ENCODE measurements at places on chromosomes 2 and 18.

- DNase-seq = no peak
Measured at GRCh38 chr2:32851777-32852439, 94.8 kb upstream of the LTBP1 start.

DNA sequence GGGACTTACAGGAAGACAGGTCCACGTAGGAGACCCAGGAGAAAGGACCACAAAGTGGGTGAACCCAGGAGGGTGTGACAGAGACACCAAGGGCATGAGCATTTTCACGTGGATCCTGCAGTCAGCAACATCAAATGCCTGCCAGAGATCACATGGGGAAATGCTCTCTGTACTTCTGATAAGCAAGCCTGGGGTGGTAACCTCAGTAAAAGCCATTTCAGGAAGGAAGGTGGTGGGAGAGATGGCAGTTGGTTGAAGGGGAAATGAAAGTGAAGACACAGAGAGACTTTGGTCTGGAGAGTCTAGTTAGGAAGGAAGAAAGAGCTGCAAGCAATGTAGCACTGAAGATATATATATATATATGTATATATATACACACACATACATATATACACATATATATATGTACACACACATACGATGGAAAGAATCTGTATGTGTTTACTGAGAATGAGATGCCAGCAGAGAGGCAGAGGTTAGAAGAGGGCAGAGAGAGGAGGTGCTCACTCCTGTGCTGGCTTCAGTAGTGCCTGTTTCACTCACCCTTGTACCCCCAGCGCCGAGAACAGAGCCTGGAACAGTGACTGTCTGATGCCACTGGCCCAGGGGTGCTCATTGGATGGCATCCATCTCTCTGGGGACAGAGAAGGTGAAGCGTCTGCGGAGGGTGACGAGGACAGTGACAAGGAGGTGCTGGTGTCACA, 314.9 kb downstream of the AFF3 start:
- DNase-seq = no peak

GRCh38 chr2:150051004-150051403, 436.5 kb downstream of the RND3 start:
- no peak for DNase-seq

GRCh38 chr2:237459741-237460174, 27.3 kb upstream of the MLPH start:
- no peak for DNase-seq

GRCh38 chr18:78699499-78699898, 280.1 kb upstream of the SALL3 start:
- no peak for DNase-seq

DNA sequence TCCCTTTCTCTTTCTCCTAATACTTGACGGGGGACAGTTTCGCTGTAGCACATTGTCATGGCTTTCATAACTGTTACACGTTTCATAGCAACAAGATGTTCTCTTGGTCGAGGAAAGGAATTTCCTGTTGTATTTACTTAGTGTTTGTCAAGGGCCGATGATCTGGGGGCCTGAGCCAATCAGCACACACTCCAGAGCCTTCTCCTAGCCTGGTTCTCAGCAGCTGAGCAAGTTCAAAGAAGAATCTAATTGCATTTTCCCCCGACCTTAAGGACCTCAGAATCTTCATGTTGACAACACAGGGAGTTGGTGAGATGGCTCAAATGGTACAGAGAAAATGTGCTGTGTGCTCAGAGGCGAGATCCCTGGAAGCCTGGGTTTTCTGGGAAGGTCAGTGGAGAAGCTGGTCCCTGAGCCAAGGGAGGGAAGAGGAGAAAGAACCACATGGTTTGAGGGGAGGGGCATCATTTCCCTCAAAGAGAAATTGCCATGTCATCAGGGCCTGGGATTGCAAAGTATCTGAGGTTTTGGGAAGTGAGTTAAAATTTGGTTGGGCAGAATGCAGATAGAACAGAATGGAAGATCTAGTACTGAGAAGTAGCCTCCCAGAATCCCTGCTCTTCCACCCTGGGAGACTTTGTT, 76.9 kb upstream of the AGAP1 start:
- no peak for DNase-seq

DNA sequence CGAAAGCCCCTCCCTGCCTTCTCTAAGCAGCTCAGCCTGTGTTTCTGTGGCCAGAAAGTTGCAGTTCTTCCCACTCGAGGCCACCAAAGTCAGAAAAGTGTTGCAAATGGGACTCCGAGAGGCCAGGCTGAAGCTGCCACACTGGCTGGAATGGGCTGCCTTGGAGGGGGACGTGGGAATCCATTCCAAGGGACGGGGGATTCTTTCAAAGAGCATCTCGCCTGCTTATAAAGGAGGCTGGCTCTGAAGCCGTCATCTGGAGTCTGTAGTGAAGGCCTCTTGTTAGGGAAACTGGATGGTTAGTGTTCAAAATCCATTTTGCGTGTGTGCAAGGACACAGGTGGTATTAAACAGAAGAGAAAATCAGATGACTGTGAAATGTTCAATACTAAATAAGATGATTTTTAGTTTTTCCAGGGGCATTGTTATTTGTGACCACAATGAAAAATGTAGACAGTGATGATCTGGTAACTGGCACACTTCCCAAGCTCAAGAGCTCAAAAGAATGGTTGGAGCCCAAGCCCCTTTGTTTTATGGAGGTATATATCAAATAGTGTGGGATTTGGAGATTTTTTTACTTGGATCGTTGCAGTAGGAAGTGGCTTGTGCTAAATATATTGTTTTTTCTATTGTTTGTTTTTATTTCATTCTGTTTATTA, 782 bp downstream of the FAM228B start:
- no peak for DNase-seq

- DNase-seq = no peak
Measured at GRCh38 chr2:170680172-170680941, 34.8 kb upstream of the SP5 start.

GRCh38 chr2:103898561-103898960, 955.4 kb upstream of the POU3F3 start:
- DNase-seq = no peak

DNA sequence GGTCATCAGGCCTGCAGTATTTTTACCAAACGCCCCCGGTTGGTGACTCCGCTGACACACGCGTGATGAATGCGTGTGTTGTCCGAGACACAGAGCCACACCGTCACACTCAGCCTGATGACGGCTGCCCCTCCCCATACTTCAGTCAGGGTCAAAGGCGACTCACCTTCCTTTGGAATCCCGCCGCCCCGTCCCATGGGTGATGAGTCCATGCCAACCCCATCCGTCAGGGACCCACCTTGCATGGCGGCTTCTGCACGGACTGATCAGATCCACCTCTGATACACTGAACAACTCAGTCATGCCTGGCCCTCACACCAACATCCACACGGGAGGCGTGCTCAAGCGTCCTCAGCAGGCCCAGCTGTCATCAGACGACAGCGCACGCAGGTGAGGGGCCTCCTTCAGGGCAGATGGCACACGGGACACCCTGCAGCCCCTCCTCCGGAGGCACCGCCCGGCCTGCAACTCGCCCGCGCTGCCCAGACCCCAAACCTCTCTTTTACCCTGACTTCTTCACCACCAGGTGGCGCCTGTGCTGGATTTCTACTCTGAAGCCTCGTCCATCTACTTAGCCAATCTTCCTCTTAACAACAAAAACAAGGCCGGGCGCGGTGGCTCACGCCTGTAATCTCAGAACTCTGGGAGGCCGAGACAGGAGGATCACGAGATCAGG, 89.2 kb downstream of the ZNF516 start:
- DNase-seq = peak; percentile 33

DNA sequence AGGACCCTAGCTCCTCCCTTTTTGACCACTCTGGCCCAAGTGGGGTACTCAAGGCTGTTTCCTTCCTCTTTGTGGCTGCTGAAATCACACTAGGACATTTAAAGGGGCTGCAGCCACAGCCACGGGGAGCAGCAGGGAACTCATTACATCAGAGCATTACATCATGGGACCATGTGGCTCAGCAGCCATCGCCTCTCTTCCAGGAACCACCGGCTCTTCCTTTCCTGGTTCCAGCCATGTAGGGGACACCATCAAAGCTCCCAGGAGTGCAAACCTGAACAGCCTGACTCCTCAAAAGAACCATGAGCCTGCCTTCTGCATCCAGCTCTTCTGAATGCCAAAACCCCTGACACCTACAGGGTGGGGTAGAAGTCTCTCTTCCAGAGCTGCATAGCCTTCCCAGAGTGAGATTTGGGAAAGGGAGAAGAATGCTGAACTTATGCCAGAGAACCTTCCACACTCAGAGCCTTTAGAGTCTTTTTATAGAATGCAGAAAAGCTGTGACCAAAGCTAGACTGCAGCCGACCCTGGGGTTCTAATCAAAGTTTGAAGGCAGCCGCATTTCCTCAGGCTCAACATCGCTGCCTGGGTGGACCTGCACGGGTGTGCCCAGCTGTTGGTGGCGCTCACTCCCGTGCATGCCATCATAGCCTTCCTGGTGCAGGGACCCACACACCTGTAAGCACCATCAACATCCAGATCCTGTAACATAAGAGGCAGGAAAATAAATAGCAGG, 121.7 kb downstream of the KLHL29 start:
- DNase-seq = no peak

DNA sequence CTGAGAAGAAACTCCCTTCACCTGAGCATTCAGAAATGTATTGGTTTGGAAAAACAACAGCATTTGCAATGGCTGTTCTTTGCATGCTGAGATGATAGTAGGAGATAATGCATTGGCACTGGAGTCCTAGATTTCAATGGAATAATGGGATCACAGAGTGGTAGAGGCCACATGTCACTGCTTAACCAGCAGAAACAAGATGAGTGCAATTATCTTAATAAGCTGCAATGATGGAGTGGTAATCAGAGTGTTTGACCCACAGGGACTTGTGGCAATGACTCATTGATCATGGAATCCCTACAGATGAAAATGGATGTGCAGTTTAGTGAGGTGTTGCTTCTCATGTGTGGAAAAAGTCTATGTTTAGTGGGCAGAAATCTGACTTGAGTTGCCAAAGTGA, 218.8 kb upstream of the ZEB2 start:
- DNase-seq = no peak

DNA sequence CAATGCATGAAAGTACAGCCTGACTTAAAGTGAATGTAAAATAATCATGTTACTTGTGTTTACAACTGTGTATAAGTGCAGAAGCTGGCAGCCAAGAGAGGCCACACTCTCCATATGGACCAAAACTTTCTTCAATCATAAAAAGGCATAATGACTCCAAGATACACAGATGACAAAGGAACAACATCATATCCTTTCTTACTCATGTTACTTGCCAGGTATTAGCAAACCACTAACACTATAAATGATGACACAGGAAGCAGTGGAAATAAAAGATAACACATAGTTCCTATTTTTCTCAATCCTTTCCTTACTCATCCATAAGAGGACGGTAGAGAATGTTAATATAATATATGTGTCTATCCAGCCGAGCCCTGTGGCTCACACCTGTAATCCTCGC, 400.0 kb upstream of the CDH2 start:
- DNase-seq = no peak

- DNase-seq = no peak
Measured at GRCh38 chr2:234033174-234033573, 17.3 kb upstream of the SPP2 start.

DNA sequence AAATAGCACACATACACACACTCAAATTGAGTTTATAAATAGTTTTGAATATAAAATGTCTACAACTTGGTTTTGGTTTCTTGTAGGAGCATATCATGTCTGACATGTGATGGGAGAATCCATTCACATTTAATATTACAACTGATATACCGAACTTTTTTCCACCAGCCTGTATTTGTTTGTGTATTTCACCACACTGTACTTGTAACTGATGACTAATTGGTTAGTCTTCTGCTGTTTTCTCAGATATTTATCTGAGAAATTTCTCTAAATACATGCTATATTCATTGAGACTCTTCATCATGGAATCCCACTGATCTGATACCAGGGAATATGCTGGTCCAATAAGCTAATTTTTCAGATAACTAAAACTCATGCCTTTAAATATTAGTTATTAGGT, 56.3 kb upstream of the UBXN4 start:
- DNase-seq = no peak

GRCh38 chr18:22933966-22934423, 867 bp downstream of the RBBP8 start:
- DNase-seq = no peak

DNA sequence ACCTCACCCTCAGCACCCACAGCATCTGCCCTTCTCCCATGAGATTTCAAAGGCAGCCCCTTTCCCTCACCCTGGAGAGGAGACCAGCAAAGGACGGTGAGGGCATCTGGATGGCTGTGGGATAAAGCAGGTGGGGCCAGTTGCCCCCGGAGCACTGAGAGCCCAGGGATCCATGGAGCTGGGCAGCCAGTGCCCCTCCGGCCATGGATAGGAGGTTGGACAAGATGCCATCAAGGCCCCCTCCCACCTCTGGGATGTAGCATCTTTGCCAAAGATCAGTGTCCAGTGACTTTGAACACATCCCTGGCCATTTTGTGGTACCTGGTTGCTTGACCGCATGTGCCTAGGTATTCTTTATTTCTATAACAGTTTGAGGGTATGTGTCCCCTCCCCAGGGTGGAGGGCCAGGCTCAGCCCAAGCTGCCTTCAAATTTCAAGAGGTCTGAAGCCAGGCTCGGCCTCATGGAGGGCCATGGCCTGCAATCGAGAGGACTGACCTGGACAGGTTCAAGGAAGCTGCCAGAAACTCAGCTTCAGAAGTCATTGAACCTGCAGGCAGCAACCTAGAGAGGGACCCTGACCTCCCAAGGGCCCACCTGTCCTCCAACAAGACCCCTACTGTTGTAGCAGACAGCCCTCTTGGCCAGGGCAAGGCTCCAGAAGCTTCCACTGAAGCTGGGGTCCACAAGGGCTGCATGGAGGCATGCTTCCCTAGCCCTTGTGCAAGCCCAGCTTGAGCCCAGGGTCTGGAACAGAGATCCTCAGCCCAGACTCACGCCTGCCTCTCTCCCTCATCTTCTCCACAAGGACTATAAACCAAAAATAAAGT, 55.5 kb upstream of the BIN1 start:
- no peak for DNase-seq

DNA sequence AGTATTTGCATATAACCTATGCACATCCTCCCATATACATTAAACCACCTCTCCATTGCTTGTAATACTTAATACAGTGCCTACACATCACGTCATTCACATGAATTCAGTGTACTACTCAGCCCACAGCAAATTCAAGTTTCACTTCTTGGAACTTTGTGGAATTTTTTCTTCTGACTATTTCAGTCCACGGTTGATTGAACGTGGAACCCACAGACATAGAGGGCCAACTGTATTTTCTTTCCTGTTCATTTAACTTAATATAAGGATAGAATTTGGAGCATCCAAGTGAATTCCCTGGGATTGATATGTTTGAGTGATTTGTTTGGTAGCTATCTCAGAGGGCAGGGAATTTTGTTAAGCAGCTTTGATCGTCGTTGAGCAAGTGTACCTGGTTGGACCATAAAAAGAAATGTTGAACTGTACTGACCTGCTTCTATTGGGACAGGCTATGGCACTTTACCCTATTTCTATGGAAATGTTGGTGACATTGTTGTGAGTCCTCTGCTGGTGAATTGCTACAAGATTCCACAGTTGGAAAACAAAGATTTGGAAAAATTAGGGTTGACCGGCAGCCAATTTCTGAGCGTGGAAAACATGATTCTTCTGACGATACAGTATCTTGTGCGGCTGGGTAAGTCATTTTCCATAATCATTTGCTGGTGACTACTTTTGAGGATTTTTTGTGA, 156.6 kb downstream of the ESCO1 start:
- DNase-seq = no peak
